ENCODE measurements at places on chromosomes 4 and X.

- no peak for DNase-seq
Observed at GRCh38 chrX:69149466-69150280, 15.6 kb downstream of the PJA1 start.

GRCh38 chrX:80174925-80175574, 160.5 kb downstream of the TBX22 start:
- DNase-seq, result no peak

DNA sequence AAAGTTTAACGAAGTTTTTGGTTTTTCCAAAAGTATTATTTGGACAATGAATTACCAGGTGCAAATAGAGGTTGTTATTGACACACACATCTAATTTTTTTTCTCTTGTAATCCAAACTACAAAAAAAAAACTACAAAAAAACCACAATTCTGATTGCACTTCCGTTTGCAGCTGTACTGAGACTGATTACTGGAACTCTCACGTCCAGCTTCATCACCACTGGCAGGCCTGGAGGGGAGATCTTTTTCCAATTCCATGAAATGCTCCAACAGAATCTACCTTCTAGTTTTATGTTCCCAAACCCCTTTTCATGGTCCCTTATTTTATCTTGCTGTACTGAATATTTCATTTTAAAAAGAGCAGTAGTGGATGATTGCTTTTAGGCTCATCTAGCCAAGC, 1118.3 kb downstream of the C4orf33 start:
- DNase-seq, result no peak

DNA sequence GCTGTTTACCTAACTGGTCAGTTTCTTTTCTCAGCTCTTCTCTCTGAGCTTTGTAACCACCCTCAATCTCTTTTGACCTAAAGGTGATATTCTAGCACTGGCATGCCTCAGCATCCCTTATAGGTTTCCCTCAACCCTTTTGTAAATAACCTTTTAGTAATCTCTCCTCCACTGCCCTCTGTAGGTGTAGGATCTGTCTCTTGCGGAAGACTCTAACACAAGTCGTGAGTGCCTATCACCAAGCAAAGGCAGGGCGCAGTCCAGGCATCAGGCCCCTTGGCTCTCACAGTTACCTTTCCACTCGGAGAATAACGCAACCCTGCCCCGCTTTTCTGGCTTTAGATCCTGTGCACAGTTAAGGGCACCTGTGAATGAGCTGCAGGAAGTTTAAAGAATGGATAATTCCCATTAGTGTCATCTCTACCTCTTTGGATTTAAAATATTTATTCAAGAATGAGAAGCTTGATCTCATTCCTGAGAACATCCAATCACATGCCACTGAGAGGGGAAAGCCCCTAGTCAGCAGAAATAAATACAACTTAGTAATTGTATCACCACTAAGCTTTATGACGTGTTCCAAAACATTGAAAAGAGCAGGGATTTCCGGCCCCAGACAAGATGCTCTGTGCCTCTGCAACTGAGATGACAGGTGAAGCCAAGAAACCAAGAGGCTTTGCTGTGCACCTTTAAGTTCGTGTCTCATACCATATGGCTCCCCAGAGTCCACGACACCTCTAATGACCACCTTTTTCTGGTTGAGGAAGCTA, 58.8 kb downstream of the SPINK2 start:
- no peak for DNase-seq

- no peak for DNase-seq
Observed at GRCh38 chr4:7050481-7051143, 7.4 kb downstream of the TADA2B start.

DNA sequence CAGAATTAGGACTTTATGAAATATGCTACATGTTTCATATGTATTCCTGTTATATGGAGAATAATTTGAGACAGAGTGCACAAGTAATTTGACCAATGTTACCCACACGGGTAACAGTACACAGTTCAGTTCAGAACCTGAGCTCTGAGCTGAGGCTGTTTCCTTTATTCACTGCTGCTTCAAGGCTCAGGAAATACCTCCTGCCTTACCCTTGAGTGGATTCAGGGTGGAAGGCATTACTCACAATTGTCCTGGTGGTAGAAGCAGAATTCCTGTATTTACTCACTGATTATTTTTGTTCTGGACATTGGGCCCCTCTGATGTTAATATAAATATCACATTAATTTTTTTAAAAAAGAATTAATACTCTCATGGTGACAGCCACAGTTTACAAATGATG, 73.5 kb upstream of the CAMK2D start:
- DNase-seq, result no peak

DNA sequence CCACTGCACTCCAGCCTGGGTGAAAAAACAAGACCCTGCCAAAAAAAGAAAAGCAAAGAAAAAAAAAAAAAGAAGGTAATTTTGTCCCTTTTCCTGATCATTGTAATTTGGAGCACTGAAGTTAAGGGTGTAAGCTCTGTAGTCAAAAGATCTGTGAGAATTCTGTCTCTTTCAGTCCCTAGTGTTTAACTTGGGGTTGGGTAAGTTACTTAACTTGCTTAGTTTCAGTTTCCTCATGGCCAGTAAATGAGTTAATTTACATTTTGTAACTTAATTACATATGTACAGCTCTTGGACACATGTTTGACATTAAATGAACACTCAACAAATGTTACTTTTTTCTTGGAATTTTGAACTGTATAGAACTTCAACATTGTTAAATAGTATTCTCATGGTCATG, 10.9 kb upstream of the UBE2K start:
- no peak for DNase-seq

DNA sequence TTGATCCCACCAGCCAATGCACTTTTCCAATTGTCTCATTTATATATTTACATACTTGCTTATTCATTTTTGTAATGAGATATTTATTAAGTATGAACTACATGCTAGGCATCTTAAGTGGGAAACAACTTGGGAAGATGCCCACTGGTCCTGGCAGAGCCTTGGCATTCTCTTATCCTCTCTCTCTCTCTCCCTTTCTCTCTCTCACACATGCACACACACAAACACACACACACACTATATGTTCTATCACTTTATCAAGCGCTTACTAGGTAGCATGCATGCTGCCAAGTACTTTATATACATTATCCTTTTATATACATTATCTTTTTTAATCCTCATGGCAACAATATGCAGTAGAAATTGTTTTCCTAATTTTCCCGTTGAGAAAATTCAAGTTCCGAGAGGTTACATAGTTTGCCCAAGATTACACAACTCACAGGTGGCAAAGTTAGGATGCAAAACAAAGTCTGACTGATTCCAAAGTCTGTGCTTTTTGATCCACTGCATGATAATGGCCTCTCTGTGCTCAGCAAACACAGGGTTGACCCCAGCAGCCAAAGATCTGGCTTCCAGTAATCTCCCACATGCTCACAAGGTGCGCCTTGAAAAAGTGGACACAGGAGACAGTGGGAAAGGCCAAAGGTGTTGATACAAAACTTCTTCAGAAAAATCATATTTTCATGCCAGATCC, 173.1 kb upstream of the KLF3 start:
- DNase-seq, result no peak

DNA sequence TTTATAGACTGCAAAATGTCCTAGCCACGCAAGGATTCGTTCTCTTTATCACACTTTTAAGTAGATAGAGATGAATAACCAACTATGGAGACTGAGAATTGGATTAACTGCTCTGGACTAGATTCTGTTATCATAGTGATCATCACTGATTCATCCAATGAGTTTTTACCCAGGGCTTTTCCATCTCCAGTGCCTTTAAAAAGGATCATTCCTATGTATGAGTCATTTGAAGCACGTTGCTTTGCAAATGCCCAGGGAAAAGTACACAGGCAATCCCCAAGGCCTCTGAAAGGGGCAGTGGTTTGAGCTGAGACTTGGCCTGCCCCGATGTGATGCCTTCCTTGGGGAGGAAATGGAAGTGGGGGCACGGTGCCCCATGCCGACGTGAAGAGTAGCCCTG, 122.7 kb upstream of the PSAPL1 start:
- DNase-seq, result no peak

DNA sequence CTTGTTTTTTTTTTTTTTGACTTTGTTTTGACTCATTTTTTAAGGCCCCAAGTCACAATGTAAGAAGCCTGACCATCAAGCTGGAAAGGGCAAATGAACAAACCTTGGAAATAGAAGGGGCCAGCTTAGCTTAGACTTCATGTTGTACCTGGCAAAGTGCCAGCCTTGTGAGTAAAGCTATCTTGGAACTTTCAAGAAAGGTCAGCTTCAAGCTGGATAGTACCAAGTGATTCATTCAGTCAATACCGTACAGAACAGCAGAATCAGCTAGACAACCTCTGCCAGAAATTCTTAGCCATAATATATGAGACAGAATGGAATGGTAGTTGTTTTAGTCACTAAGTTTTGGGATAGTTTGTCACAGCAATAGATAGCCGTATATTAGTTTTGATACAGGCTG, 1492.2 kb upstream of the TENM3 start:
- DNase-seq, result no peak

DNA sequence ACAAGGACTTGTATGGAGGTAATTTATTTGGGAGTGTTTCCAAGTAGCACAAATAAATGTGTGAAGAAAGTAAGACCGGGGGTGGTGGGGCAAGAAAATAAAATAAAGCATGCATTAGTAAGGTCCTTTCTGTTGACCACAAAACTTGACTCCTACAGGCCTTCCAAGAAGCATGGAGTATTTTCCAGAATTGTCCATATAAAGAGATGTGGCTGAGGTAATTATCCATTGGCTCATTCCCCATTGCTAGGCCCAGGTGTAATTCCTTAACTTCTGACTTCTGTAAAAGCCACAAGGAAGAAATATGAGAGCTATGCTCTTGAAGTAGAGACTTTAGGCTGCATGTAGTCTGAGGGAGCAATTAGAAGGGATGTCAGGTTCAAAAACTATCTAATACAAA, 430.5 kb upstream of the PABPC4L start:
- DNase-seq, result no peak

GRCh38 chr4:155929833-155930232, 23.8 kb downstream of the CTSO start:
- no peak for DNase-seq

GRCh38 chrX:112536544-112536943, 143.2 kb downstream of the LHFPL1 start:
- no peak for DNase-seq

DNA sequence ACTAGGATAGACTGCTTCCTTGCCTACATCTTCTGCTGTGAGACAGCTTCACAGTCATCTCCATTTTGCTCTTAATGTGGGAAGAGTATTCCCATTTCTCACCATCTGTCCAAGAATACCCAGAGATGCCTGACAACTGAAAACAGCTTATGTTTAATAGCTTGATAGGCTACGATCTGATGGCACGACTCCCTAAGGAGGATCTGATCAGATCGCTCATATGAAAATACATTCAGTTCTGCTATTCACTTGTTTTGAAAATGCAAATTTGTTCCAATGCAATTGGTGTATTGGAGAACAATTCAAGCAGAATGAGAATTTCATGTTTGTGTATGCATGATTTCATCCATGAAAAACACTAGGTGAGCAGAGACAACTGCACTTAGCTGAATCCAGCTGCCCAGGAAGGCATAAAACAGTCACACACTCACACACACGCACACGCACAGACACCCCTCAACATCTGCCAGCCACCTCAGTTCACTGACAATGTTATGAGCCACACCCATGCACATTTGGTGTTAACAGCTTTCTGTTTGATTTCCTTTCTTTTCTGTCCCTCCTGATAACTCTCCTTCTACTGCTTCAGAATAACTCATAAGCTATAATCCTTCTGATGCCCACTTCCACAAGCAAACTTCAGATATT, 29.6 kb downstream of the TRIML1 start:
- no peak for DNase-seq

DNA sequence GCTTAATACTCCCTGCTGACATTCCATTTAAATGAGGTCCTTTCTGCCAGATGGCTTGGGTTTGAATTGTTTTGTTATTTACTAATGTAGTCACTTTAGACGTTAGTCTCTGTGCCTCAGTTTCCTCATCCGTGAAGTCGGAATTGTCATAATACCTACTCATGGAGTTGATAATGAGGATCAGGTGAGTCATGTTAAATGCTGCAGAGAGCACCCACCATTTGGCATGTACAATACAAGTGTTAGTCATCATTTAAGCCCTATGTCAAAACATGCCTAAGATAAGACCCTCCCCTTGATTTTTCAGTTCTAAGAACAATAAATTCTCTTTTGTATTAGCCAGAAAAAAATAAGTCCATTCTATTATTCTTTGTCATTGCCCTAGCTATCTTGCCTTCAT, 534.8 kb upstream of the HTR2C start:
- no peak for DNase-seq

DNA sequence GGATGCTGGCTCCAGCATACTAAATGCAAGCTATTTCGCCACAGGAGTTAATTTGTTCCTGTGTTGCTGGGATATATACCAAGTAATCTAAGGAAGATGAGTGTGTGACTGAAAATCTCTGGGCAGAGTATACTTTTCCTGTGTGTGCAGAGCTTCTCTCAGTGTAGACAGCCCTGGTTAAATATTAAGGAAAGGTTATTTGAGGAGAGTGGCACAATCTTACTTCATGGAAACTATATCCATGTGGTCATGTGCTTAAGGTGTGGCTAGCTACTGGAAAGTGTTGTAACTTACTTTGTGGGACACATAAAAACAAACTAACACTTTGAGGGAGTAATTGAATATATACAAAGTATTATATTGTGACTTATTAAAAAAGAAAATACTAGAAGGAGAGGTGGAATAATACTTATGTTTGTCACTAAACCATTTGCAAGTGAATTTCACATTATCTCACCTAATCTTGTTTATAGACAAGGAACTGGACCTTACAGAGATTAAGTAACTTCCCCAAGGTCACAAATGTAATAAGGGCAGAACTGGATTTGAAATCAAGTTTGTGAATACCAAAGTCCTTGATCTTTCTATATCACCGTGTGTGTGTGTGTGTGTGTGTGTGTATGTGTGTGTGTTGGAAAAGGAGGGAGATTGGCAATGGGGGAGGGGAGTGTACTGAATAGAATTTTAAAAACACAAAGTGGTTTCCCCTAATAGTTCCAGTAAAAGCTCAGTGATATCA, 408.2 kb upstream of the NR3C2 start:
- DNase-seq, result no peak

- DNase-seq, result no peak
Observed at GRCh38 chr4:77699731-77700210, 94.2 kb downstream of the CXCL13 start.

DNA sequence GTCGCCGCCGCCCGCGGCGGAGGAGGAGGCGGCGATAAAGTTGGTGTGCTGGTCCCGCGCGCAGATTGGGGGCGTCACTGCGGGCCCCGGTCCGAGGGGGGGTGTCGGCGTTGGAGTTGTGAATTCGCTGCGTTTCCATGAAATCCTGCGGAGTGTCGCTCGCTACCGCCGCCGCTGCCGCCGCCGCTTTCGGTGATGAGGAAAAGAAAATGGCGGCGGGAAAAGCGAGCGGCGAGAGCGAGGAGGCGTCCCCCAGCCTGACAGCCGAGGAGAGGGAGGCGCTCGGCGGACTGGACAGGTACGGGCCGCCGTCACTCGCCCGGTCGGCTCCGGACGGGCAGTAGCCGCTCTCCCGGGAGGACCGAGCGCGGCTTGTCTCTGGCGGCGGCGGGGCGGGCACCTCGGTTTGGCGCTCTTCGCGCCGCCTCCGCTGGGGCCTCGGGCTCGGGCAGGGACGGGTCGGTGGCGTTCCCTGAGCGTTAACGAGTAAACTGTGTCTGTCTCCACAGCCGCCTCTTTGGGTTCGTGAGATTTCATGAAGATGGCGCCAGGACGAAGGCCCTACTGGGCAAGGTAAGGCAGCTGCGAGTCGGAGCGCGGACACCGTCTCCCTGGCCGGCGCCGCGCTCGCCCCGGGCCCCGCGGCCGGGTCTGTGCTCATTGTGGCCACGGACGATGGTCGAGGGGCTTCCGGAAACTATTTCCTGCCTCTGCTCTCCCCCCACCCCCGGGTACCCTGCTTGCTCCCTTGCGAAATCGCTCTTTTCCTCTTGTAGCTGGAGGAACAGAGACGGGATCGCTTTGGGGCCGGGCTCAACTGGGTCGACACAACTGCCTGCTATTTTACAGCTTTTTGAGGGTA, 658 bp downstream of the KDM6A start:
- DNase-seq, result peak; percentile 26

All from GDM1 (cell line).